ENCODE measurements at places on chromosomes 7 and 10.

GRCh38 chr7:70044525-70044924 is 446.2 kb downstream of the AUTS2 start:
- DNase-seq = no peak

DNA sequence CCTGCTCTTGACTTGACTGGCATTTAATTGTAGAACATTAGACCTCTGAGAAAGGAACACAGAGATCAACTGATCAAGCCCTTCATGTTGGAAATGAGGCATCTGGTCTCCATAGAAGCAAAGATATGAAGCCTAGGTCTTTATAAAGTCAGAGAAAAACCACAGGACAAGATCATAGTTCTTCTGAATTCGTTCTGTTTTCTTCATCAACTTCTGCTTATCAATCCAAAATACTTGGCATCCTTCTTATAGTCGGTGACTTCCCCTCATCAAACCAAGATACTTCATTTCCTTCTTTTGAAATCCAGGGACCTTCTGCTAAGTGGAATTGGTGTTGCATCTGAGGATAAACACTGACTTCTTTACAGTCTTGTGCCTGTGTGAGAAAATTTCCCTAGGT is 77.1 kb upstream of the PRKCQ start:
- no peak for DNase-seq

GRCh38 chr7:11203683-11204082 is 230.0 kb downstream of the PHF14 start:
- no peak for DNase-seq

- no peak for DNase-seq
Observed at GRCh38 chr10:117342641-117343040, 32.6 kb downstream of the PDZD8 start.

DNA sequence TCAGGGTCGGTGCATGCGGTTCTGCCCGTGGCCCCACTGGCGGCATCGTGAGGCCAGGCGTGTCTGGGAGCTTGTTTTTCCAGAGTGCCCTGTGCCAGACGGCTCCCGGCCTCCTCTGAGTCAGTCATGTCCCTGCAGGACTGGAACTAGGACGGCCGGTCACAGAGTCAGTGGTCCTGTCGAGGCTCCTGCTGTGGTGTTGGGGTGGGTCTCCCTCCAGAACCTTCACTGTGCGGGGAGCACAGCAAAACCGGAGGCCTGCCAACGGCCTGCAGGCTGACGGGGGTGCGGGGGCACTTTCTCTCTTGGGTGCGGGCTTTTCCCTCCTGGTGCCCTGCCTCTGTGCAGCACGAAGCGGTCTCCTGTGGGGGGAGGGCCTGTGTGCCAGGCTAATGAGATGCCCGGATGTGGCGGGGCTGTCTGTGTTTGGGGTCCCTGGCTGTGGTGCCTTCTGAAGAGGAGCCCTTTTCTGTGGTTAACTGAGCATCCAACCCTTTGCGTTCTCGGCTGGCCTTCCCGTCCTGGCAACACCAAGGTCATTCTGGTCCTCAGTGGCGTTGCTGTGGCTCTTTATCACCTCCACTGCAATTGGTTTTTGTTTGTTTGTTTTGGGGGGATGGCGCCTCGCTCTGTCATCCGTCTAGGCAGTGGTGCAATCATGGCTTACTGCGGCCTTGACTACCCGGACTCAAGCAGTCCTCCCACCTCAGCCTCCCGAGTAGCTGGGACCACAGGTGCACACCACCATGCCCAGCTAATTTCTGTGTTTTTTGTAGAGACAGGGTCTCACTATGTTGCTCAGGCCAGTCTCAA is 8.0 kb downstream of the GET4 start:
- DNase-seq = no peak

All from KBM-7 (cell line).